Suppressor macrophage treated with lipopolysaccharide for 4 hours (primary cell): ENCODE measurements at places on chromosomes 2 and 18.

DNA sequence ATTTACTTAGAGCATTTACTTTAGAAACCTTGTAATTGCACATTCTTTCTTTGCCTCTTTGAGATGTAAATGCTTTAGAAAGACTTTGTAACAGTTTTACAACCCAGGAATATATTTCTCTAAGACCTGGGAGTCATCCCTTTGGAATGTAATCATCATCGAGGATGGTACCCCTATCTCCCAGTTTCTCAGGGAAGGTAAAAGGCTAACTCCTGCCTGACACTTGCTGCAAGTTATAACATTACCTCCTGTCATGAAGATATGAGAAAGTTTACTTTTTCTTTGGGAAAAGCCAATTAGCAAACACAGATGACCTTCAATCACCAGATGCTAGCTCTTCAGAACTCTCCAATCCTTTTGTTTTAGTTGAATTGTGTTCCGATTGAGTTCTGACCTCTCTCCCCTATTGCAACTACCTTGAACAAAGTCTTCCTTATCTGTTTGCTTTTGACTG, 420.3 kb upstream of the FSIP2 start:
- DNase-seq = no peak

DNA sequence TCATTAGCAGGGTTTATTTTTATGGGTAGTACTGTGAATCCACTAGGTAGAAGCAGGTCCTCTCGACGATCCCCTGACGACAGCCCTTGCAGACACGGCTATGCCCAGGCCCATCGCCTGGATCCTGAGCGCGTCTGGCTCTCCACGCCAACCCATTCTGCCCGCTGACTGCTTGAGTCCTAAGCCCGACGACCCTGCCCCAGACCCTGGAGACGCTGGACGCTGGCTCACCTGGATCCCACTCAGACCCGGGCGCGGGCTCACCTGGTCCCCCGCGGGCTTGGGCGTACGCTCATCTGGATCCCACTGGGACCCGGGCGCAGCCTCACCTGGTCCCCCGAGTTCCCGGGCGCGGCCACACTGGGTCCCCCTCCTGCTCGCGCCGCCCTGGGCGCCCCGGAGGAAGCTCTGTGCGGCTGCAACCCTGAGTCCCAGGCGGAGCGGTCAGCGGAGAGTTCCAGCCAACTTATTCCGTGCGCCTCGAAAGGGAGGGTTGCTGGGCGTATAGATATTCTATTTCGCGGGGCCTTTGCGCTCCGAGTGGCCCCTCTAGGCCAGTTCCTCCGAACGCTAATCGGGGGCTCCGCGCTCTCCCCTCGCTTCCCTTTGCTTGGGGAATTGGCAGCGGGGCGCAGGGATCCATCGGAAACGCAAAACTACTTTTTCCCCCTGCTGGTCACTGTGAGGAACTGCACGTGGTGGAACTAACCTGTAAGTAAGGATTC, 22.4 kb upstream of the RMP24 start:
- peak; percentile 84 for DNase-seq

DNA sequence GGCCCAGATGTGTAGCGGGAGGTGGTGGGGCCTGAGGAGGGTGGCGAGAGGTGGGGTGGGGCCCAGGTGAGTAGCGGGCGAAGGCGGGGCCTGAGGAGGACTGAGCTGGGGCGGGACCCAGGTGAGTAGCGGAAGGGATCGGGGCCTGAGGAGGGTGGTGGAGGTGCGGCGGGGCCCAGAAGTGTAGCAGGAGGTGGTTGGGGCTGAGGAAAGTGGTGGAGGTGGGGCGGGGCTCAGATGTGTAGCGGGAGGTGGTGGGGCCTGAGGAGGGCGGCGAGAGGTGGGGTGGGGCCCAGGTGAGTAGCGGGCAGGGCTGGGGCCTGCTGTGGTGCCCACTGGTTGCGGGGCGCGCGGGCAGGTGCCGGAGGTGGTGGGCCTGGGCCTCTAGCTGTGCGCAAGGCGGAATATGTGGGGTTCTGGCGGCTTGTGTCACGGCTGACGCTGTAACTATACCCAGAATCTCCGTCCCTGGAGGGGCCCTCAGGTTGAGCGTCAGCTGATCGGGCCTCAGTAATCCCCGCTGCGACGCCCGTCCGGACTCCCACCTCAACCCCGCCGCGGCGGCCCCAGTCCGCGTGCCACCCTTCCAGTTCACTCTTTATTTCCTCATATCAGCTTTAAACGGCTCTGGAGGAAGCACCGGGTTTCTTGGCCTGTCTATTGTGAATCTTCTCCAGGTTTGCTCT, 866 bp upstream of the SF3B6 start:
- peak; percentile 23 for DNase-seq

- DNase-seq = no peak
These were observed 36.1 kb downstream of the DHRS9 start for GRCh38 chr2:169105476-169105875.

DNA sequence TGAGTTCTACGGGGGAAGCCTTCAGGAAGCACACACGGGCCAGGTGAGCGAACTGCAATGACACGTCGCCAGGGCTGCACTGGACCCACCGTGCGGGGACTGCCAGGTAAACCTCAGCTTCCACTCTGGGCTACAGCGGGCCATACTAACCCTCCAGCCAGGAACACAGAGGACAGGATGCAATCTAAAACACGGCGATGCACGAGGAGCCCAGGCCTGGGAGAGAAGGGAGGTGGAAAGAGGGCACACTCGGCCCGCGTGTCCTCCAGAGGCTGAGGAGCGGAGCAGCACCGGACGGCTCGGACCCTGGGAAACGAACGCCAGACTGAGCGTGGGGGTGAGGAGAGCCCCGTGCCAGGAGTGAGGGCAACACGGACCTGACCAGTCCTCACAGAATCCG, 69.3 kb downstream of the HDAC4 start:
- DNase-seq = no peak

DNA sequence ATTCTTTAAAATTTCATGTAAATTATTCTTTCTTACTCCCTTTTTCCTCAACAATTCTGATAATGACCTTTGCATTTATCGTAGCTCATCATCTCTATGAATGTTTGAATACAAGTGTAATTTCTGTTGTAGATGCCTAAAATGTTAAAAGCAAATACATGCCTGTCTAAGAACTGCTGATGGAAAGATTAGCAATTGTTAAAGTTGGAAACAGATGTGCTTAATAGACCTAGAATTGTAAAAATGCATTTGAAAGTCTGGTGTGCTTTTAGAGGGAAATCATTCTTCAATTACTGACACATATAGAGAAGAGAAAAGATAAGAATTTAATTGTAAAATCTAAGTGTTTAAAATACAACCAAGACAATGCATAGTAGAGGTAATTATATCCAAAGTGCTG, 50.4 kb downstream of the CCDC102B start:
- DNase-seq = no peak

GRCh38 chr2:234548695-234549420, 52.0 kb upstream of the ARL4C start:
- no peak for DNase-seq
